IPS DF 19.7 (cell line): ENCODE measurements at places on chromosomes 1 and 21.

GRCh38 chr21:15520811-15521643 lies 208.8 kb upstream of the USP25 start:
- no peak for DNase-seq

GRCh38 chr1:178461701-178462100 lies 35.1 kb downstream of the CLEC20A start:
- DNase-seq: no peak

- no peak for DNase-seq
These were observed 56.1 kb upstream of the HAO2 start for GRCh38 chr1:119312500-119312899.

DNA sequence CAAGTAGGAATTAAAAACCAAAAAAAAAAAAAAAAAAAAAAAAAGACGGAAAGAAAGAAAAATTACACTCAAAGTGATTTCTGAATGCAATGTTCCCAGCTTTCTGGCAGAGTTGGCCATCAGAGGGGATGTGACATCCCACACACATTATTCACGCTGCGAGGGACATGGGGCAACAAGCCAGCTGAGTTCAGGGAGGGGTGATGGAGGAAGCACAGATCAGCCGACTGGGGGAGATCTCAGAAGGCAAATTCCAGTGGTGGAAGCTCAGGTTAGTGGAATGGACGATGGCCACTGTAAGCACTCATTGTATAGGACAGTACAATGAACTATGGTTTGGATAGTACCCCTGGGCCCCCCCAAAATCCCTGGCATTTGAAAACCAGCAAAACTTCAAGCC lies 311.9 kb downstream of the PCP4 start:
- DNase-seq: no peak

GRCh38 chr1:22473952-22474351 lies 22.3 kb downstream of the ZBTB40 start:
- no peak for DNase-seq

DNA sequence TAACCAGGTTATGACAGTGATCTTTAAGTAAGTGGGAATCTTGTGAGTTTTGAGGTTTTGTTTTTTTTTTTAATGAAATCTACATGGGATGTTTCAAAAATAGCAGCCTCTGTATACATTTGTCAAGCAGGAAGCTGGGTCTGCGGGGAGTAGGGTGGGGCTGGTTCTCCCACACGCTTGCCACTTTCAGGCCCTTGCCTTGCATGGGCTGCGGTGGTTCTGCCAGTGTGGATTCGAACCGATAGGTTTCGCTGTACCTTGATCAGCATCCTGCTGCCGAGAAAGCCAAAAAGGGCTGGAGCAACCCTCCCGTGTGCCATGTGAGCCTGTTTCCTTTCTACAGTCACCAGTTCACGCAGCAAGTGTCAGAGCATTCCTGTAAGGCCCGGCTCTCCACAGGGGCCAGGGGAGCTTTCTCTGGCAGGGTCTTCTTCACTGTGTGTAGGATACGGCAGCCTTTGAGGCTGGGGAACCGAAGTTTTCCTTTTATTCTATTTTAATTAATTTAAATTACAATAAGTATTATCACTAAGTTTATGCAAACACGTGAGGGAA lies 79.2 kb upstream of the SAMD11 start:
- DNase-seq: no peak

DNA sequence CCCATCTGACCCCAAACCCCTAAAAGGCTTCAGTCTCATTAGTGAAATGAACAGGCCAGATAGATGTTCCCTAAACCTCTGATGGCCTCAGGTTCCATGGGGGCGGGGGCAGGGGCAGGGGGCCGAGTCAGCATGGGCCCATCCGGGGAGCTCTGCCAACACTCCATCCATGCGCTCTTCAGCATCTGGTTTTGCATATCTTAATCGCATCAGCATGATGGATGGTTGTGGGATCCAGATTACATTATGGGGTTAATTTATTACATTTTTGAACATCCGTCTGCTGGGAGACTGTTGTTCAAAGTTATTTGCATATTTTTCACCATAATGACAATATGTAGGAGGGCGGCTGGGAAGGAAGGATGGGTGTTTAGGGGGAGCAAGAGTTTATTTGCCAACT lies 3.1 kb upstream of the MAD2L2 start:
- DNase-seq: no peak

- no peak for DNase-seq
These were observed 4.7 kb upstream of the TSNAX start for GRCh38 chr1:231523816-231524215.

- DNase-seq: no peak
These were observed 208.5 kb downstream of the DNAH14 start for GRCh38 chr1:225137976-225138375.

DNA sequence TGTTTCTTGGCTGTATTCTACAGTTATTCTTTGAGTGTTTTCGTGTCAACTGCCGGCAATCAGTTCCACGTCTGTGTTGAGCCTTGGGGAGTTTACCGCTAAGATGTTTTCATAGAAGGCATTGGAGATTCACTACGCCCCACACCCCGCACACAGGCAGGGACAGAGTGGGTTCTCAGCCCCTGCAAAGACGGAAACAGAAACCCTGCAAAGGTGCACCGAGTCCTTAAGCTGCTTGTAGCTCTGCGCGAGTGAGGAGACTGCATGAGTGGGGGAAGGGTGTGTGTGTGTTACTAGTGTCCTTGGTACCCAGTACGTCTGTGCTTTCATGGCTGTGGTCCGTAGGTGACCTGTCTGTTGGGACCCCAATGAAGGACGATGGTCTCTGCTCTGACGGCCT lies 1.9 kb downstream of the LHX4 start:
- no peak for DNase-seq

DNA sequence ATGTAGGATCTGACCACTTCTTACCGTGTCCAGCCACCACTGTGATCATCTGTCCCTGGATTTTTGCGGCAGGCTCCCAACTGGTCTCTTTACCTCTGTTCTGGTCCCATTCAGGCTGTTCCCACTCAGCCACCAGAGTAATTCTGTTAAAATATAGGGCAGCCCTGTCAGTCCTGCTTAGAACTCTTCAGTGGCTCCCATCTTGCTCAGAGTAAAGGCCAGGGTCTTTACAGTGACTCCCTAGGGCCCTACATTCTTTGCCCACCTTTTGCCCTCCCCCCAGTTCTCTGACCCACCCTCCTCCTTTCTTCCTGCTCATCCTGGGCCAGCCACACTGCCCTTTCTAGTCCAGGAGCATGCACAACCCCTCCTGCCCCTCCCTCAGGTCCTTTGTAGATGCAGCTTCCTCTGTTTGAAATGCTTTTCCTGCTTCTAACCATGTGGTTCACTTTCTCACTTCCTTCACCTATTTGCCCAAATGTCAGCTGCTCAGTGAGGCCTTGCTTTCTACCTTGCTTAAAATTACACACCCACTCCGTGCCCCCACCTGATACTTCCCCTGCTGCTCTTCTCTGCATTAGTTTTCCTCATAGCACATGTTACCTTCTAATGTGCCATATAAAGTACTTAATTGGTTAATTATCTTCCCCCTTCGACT lies 7.8 kb downstream of the UBIAD1 start:
- DNase-seq: no peak

DNA sequence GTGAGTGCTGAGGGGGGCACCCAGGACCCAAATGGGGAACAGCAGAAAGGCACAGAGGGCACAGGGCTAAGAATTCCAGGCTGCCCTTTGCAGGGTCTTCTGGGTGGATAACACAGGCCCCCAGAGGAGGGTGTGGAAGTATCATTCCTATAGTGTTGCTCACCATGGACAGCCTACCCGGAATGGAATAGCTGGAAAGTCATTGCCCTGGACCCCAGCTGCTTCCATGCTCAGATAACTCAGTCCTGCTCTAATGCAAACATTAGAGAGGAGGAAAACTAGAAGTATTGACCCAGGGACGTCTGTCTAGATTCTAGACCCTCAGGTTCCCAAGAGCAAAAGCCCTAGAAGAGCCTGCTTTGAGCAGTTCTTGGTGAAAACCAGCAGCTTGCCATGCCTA lies 24.7 kb downstream of the SLC6A17 start:
- DNase-seq: no peak

- DNase-seq: no peak
These were observed 123.6 kb upstream of the RUNX3 start for GRCh38 chr1:25053576-25054250.

GRCh38 chr1:44366371-44366975 lies 11.4 kb upstream of the ERI3 start:
- no peak for DNase-seq

DNA sequence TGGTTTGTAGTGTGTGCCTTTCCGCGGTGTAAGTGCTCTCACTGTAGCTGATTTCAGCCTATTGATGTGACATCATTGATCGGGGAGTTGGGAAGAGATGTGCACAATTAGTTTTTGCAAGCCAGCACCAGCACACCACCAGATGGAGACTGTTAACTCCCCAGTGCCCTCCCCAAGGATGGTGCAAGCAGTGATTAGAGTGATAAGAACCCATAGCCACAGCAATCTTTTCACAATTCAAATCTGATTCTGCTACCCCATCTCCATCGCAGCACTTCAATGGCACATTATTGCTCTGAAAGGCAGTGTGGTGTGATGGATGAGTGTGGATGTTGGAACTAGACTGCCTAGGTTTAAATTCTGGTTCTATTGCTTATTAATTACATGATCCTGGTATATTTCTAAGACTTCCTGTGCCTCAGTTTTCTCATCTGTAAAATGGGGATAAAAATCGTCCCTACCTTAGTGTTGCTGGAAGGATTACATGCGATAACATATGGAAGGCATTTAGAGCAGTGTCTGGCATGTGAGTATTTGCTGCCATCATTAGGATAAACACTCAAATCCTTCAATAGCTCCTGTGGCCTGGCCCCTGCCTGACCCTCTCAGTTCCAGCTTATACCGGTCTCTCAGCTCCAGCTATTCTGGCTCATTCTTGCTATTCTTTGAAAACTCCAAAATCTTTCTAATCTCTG lies 6.7 kb downstream of the CSF3R start:
- no peak for DNase-seq

GRCh38 chr1:32774464-32774808 lies 42.7 kb downstream of the YARS1 start:
- DNase-seq: no peak

DNA sequence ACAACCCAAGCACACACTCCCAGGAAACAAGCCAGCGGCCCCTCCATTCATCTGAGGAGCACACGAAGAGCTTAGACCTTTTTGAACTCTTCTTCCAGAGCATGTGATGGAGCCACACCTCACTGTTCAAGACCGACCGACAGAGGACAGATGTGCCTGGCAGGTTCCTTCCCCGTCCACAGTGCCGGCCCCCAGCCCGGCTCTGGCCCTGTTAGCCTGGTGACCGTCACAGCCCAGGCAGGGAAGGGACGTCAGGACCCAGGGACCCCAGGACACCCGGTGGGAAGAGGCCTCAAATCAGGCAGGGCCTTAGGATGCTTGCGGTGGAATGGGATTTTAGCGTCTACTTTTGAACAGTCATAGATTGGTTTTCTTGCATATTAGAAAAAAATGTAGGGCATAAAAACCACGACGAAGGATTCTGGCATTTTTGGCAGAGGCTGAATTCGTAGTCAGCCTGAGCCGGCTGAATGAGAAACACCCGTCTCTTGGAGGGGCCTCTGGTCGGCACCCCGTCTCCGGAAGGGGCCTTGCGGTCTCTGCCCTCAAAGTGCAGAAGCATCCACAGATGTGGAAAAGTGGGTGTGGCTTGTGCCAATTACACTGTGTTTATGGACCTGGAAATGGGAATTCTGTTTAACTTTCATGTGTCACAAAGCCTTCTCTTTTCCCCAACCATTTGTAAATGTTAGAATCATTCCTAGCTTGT lies 79.3 kb downstream of the SIK1 start:
- DNase-seq: no peak

GRCh38 chr1:168867941-168868634 lies 139.1 kb upstream of the DPT start:
- no peak for DNase-seq

GRCh38 chr1:17135530-17135929 lies 16.3 kb upstream of the PADI2 start:
- no peak for DNase-seq

- DNase-seq: no peak
These were observed 167.1 kb downstream of the KCNJ6 start for GRCh38 chr21:37749132-37749531.

- DNase-seq: no peak
These were observed 41.8 kb upstream of the ACTRT2 start for GRCh38 chr1:2979191-2980072.

- no peak for DNase-seq
These were observed 89.0 kb downstream of the GTF2B start for GRCh38 chr1:88802404-88802803.

DNA sequence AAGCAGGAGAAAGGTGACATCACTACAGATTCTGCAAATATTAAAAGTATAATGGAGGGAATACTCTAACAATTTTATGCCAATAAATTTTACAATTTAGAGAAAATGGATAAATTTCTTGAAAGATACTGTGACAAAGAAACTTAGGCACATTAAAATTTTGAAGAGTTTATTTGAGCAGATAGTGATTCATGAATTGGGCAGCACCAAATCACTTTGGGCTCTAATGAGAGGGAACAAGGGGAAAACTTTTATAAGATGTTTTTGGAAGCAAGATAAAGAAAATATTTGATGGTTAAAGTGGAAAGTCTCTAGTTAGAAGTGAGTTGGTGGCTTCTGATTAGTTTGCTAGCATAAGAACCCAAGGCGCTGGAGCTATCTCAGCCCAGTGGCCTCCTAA lies 55.2 kb upstream of the FMN2 start:
- no peak for DNase-seq

GRCh38 chr1:115929881-115930280 lies 46.4 kb upstream of the SLC22A15 start:
- no peak for DNase-seq

- no peak for DNase-seq
These were observed 48.9 kb downstream of the MEF2D start for GRCh38 chr1:156451505-156452160.

- DNase-seq: no peak
These were observed 11.5 kb downstream of the AZIN2 start for GRCh38 chr1:33092438-33092837.

GRCh38 chr1:22866868-22867267 lies 105.8 kb downstream of the LACTBL1 start:
- no peak for DNase-seq

DNA sequence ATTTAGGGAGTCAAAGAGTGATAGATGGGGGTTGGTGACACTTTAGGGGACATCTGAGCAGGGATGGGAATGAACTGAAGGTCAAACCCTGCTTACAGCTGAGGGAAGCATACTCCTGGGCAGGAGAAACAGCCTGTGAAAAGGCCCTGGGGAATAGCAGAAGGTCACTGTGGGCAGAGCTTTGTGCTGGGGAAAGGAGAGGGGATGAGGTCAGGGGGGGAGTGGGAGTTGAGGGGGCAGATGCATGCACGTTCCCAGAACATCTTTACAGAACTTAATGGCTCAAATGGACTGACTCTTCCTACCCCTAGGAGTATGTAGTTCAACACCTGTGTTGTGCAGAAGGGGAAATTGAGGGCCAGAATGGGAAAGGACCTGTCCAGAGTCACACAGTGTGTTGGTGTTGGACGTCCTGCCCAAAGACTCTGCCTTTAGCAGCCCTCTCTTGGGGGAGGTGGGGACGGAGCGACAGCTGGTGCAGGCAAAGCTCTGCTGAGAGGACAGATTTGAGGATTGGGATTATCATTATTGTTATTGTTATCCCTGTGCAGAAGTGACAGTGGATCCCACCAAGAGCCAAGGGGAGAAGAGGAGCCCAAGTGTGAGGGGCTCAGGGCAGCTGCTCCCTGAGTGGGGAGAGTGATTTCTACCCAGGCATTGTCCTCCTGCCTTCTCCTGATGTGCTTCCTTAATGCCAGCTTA lies 116.5 kb downstream of the PTPRU start:
- DNase-seq: no peak

- no peak for DNase-seq
These were observed 9.2 kb downstream of the C1orf21 start for GRCh38 chr1:184395937-184396480.
